Gastrocnemius medialis (tissue), 4 donors: ENCODE measurements at places on chromosomes 11 and 22. TPM values are rescaled to one million over a fixed set of nuclear protein-coding genes. Genes with fewer than 3 reads are reported as not detected.

GRCh38 chr22:23231471-23232093 lies 51.3 kb downstream of the BCR start:
- H3K4me1 ChIP-seq, result peaks cover 17% of the 10 kb centered on the region
- no peak overlapping the region for H3K27ac ChIP-seq
- H3K4me3 ChIP-seq, result no peak overlapping the region

PYGM gene
- total RNA-seq, result 2,858 TPM

DNA sequence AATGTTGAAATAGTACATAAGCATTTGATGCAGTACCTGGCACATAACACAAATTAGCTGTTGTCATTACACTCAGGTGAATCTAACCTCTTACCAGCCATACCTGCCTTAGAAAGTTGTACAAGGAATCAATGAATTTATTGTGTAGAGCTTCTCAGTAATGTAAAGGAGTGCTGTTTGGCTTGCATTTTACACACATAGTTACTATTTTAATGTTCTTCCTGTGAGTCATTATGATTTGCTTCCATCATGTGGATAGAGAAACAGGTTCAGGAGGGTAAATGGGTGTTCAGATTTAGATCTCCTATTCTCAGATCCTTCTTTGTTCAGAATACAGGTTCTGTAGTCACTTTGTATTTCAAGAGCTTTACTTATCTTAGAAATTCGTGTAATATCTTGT lies 27.6 kb upstream of the RCE1 start:
- H3K4me1 ChIP-seq, result no peaks in the 10 kb centered on the region
- H3K27me3 ChIP-seq, result no peaks in the 10 kb centered on the region
- H3K4me3 ChIP-seq, result no peak overlapping the region
- no peak for DNase-seq

- H3K4me3 ChIP-seq, result no peak overlapping the region
- H3K36me3 ChIP-seq, result no peaks in the 10 kb centered on the region
- no peak overlapping the region for H3K27ac ChIP-seq
- H3K27me3 ChIP-seq, result no peaks in the 10 kb centered on the region
- no peak for DNase-seq
Observed at GRCh38 chr22:17250380-17251082, 31.3 kb upstream of the ADA2 start.

GRCh38 chr11:62747475-62748160 lies 6.3 kb downstream of the ZBTB3 start:
- H3K36me3 ChIP-seq, result no peaks in the 10 kb centered on the region
- H3K4me3 ChIP-seq, result no peak overlapping the region
- H3K27me3 ChIP-seq, result no peaks in the 10 kb centered on the region

DNA sequence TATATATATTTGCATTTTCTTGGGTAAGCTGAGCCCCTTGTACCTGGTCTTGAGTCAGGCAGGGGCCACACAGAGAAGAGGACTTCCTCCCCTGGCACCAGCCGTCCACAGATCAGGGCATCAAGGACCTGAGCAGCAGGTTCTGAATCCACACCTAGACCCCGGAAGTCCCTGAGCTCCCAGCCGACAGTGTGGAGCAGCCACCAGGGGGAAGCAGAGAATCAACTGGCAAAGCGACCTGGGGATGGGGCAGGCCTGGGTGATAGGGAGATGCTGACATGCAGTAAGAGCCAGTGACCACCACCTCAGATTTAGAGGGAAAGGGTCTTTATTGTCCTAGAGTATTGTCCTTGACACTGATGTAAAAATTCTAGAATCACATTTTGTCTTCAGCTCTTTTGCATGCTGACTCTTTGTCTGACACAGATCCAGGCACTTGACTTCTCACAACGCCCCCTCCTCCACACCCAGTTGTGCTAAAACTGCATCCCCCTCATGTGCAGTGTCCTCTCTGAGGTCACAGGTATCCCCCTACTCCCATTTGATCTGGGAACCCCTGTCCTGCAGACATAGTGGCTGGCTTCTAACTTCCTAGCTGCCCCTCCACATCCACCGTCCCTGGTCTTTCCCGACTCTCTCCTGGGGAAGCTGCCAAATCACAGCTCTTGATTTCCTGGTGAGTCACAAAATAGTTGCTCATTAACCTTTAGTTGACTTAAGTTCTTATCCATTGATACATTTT lies 109.3 kb downstream of the GGTLC2 start:
- no peaks in the 10 kb centered on the region for H3K4me1 ChIP-seq
- H3K27ac ChIP-seq, result no peak overlapping the region
- DNase-seq, result no peak
- no peaks in the 10 kb centered on the region for H3K36me3 ChIP-seq

DNA sequence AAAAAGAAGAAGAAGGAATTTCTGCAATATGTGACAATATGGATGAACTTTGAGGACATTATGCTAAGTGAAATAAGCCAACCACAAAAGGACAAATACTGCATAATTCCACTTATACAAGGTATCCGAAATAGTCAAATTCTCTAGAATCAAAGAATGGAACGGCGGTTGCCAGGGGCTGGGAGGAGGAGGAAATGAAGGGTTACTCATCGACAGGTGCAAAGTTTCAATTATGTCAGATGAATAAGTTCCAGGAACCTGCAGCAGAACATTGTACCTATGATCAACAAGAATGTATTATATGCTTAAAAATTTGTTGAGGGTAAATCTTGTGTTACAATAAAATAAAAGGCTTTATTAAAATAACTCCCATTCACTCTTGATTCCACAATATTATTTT lies 49.0 kb downstream of the SC5D start:
- no peaks in the 10 kb centered on the region for H3K36me3 ChIP-seq
- H3K27ac ChIP-seq, result no peak overlapping the region
- H3K4me1 ChIP-seq, result no peaks in the 10 kb centered on the region
- H3K27me3 ChIP-seq, result no peaks in the 10 kb centered on the region
- H3K4me3 ChIP-seq, result no peak overlapping the region

- H3K27me3 ChIP-seq, result peaks cover 5% of the 10 kb centered on the region
- peaks cover 16% of the 10 kb centered on the region for H3K36me3 ChIP-seq
- H3K4me1 ChIP-seq, result peaks cover 5% of the 10 kb centered on the region
- H3K27ac ChIP-seq, result no peak overlapping the region
- no peak for DNase-seq
Observed at GRCh38 chr11:64356498-64357411, 2.2 kb upstream of the RPS6KA4 start.

DNA sequence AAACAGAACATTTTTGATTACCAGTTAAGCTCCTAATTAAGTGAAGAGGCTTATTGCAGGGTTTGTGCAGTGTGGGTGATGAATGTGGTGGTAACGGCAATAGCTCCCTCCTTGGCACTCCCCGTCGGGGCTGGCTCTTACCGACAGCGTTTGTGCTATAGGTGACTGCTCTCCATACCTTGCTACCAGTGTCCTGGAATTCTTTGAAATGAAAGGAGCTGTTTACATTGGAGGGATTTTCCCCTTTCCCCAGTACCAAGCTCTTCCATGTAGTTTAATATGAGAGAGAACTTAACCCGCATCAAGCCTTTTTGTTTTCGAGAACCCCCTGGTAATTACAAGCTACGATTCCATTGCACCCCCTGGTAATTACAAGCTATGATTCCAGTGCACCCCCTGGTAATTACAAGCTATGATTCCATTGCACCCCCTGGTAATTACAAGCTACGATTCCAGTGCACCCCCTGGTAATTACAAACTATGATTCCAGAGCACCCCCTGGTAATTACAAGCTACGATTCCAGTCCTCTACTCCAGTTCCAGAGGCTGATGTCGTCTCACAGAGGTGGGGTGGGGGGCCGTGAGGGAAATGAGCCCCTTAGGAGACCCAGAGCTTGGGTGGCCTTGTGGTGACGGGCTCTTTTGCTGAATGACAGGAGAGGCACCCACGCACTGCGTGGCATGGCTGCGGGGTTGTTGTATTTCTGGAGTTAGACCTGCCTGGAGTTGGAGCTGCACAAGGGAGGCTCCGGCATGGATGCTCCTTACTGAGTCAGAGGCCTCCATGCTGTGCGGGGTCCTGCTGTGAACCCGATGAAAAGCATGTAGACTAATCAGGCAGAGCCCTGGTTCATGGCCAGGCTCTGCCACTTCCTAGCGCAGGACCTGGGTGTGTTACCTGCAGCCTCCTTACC lies 205.3 kb downstream of the TBC1D22A start:
- no peak for DNase-seq
- no peaks in the 10 kb centered on the region for H3K36me3 ChIP-seq
- no peaks in the 10 kb centered on the region for H3K27me3 ChIP-seq
- H3K4me3 ChIP-seq, result no peak overlapping the region

- DNase-seq, result no peak
- H3K4me3 ChIP-seq, result no peak overlapping the region
- H3K27me3 ChIP-seq, result no peaks in the 10 kb centered on the region
- H3K4me1 ChIP-seq, result peaks cover 8% of the 10 kb centered on the region
- no peaks in the 10 kb centered on the region for H3K36me3 ChIP-seq
Observed at GRCh38 chr11:12243911-12244550, 133.3 kb upstream of the PARVA start.

TRIM49 gene
- not detected for total RNA-seq

ADM gene
- total RNA-seq, result 47.8 TPM

TMA7B gene
- not detected for total RNA-seq
